MCF 10A (cell line): ENCODE measurements at places on chromosomes 5 and 9.

GRCh38 chr5:142322747-142323479 lies 1.9 kb downstream of the SPRY4 start:
- peak; percentile 70 for DNase-seq

DNA sequence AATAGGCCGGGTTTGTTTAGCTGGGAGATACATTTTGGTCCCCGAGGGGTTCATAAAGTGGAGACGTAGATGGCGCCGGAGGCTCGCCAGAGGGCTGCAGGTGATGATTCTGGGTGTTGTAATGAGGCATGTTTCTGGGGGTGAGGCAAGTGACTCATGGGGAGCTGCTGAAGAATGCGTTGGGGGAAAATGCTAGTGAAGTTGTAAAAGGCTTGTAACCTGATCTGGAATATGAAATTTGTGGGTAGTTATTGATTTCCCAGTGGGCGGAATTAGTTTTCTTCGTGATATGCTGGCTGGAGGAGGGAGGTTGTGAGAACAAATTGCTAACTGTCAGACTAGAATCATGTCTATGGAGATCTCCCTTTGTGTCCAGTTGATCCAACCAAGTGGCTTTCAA lies 158.3 kb downstream of the DOCK2 start:
- DNase-seq, result peak; percentile 58

GRCh38 chr9:96417661-96418082 lies 498 bp downstream of the ZNF367 start:
- DNase-seq, result no peak

DNA sequence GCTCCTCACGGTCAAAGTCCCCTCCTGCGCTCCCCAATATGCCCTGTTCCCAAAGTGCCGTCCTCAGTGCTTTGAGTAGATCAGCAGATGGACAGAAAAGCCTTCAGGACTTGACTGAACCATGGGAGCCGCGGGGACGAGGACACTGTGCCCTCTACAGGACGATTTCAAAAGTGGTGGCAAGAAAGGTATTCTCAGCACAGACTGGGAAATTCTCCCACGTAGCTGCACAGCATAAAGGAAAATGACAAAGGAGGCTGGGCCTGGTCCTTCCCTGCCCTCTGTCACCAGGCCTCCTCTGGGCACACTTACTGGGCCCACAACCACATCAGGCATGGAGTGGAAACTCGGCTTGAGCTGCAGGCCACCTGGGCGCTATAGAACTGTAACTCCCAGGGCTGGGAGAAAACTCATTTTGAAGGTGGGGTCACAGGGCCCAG lies 16.7 kb upstream of the MTMR12 start:
- DNase-seq, result peak; percentile 72

DNA sequence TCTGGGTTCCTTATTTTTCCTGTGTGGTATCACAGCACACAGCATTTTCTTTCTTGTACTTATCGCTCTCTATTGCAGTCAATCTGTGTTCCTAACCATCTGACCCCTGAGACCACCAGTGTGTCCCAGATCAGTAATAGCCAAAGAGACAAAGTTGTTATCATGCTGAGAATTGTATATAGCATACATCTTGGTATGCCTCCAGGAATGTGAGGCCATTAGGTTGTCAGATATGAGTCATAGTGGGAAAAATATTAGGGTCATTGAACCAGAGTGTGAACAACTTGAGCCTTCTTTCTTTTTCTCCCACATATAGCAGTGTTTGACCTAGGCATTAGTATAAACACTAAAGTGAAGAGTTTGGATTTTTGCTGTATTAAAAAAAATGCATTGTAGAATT lies 106.3 kb downstream of the NDUFAF2 start:
- DNase-seq, result peak; percentile 55

DNA sequence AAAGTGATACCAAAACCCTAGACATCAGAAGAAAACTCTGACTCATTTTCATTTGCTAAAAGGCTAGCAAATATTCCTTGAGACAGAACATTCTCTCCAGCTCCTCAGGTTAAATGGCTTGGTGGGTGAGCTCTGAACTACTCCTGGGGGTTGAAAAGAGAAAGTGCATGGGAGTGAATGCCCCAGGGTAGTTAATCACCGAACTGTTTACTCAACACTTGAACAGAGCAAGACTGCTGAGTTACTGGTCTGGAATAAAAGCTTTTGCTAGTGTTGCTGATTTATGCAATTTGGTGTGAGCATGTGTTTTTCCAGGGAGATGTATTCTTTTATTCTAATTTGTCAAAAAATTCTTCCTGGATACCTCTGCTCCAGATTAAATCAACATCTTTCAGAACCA lies 88.3 kb upstream of the PRDM9 start:
- peak; percentile 79 for DNase-seq

DNA sequence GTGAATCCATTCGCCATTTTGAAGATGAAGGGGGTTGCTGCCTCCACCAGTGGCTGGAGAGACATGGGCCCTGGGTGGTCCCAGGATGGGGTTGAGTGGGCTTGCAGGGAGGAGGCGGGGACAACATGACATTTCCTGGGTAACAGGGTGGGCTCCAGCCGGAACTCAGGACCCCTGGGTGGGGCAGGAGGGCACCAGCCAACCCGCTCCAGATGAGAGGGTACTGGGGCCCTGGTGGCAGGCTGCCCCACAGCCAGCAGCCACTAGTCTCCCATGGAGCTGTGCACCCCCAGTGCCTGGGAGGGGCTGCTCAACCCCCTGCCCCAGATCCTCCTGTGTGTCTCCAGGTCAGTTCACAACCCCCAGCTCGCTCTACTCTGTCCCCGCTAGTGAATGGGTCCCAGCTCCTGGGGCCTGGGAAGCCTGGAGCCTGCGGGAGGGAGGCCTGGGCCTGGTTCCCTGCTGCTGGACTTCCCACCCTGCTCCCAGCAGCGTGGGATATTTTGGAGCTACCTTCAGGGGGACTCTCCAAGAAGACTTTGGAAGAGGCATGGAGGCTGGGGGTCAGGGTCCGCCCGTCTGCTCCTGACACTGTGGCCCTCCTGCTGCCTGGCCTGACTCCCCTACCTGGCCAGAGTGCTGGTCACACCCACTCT lies 55.9 kb downstream of the AHRR start:
- DNase-seq, result no peak

GRCh38 chr9:91378695-91379127 lies 17.0 kb upstream of the AUH start:
- no peak for DNase-seq

- DNase-seq, result no peak
Observed at GRCh38 chr5:145924849-145925248, 11.5 kb upstream of the SH3RF2 start.

DNA sequence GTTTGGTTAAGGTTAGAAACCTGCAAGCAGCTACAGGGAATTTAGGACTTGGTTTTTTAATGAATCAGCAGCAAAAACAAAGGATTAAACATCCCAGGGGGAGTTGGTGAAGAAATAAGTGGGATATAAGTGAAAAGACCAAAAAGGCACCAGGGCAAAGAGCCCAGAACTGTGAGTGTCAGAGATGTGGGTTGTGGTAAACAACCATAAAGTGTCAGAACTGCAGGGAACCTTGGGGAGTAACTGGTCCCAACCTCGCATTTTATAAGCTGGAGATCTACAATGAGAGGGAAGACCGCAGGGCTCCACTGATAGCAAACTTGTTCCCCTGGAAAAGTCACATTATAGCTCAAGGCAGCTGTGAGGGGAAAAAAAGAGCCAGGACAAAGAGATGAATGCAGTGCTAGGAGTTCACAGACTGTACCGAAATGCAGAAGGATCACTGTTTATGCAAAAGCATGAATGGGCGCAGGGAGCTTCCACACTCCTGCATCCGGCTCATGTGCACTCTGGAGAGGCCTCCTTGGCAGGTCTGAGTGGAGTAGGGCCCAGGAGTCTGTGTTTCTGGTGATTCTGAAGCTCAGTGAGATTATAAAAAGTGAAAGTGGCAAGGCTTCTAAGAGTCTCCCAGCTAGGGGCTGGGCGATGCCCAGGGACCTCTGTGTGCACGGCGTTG lies 156.3 kb downstream of the GOLPH3 start:
- DNase-seq, result peak; percentile 29

DNA sequence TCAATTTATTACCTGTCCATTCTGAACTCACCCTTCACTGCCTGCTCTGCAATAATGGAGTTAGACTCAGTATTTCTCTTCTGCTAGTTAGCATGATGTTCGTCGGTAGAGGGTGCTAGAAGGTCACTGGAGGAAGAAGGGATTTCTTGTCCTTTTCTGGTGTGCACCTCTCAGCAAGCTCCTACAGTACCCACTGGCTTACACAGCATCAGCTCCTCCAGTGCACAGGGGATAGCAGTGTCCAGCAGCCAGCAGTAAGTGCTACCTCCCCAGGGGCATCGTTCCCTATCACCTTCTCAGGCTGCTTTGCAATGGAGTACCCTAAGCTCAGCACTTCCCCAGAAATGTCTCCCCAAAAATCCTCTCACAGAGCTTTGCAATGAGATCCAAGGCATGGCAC lies 45.9 kb upstream of the APC start:
- DNase-seq, result peak; percentile 73

- no peak for DNase-seq
Observed at GRCh38 chr9:115106642-115107041, 11.3 kb downstream of the TNC start.

DNA sequence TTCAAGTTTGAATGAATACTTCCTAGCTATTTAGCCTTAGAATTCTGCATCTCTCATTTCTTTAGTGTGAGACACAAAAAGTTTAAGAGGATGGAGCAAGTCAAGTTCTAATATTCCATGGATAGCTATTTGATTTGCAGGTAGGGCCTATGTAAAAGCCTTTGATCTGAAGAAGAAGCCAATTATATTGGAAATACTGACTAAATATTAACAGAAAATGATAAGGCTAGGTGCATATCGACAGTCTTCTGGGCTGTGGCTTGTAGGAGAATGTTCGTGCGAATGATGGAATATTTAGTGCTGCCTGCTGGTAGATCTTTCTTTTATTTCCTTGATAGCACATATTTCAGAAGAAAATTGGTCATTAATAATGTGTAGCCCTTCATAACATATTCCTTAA lies at the start of gene LECT2:
Gene LECT2, minus strand, starts transcription at position 85 of the 400 bp plus-strand sequence. CDS start 150 bp downstream, outside the sequence.
- DNase-seq, result no peak

DNA sequence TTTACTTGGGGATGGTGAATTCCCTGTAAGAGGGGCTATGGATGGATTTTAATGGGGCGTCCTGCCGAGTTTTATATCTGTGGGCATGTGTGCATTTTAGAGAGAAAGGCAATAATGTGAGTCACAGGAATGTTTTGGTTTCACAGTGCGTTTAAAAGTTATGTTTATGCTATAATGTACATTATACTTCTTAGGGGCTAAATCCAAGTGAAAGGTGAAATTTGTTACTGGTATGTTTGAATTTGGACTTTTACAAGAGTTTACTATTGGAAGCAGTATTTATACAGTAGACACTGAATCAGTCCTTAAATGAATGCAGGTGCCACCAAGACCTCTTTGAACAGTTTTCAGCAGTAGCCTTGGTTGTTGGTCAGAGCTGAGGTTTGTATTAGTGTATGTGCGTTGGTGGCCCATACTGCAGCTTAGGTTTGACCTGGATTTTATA lies 5.6 kb downstream of the JMY start:
- DNase-seq, result peak; percentile 9
